Fibroblast of gingiva (primary cell): ENCODE measurements at places on chromosomes 7 and 10.

GRCh38 chr7:154610903-154611302, 392.0 kb downstream of the PAXIP1 start:
- DNase-seq, result no peak

DNA sequence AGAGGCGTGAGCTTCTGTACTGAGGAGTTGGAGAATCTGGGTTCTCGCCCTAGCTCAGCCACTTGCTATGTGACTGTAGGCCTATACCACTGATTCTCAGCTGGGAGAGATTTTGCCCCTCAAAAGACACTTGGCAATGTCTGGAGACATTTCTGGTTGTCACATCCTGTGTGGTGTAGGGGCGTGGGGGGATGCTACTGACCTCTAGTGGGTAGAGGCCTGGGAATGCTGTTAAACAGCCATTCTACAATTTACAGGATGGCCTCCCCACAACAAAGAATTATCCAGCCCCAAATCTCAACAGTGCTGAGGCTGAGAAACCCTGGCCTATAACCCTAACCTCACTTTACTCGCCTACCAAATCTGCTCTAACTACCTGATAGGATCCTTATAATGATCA, 58.8 kb upstream of the GAD2 start:
- DNase-seq, result no peak

GRCh38 chr7:123351516-123352505, 152.0 kb upstream of the SLC13A1 start:
- DNase-seq, result no peak

GRCh38 chr10:94546901-94547185, 1.3 kb downstream of the HELLS start:
- peak; percentile 30 for DNase-seq

GRCh38 chr10:48216204-48216505, 58.3 kb downstream of the FRMPD2 start:
- DNase-seq, result no peak

- DNase-seq, result no peak
These were observed 128.6 kb downstream of the TRRAP start for GRCh38 chr7:99006739-99007424.

DNA sequence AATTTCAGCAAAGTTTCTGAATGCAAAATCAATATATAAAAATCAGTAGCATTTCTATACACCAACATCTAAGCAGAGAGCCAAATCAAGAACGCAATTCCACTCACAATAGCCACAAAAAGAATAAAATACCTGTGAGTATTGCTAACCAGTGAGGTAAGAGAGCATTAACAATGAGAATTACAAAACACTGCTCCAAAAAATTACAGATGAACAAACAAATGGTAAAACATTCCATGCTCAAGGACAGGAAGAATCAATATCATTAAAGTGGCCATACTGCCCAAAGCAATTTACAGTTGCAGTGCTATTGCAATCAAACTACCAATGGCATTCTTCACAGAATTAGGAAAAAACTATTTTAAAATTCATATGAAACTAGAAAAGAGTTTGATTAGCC, 61.5 kb downstream of the HECTD2 start:
- no peak for DNase-seq

GRCh38 chr7:140153666-140154161, 23.1 kb downstream of the KDM7A start:
- DNase-seq, result no peak

GRCh38 chr10:27537787-27538186, 33.7 kb downstream of the RAB18 start:
- no peak for DNase-seq

GRCh38 chr10:97024168-97025073, 161.3 kb downstream of the SLIT1 start:
- no peak for DNase-seq
